ENCODE measurements at places on chromosomes 6 and 20.

DNA sequence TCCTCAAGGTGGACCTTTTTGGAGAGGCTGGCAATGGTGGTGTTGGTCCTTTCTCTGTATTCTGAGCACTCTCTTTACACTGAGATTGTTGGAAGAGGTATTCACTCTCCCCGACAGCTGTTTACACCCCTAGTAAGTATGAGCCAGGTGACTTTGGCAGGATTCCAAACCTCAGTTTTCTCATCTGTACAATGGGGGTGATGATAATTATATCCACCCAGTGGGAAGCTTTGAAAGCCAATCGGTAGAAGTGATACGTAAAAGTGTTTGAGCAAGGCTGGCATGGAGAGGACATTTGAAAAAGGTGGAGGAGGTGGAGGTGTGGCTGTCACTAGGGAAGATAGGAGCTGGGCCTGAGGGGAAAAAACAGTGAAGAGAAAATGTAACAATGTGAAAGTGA lies 35.5 kb downstream of the ISM1 start:
- DNase-seq = no peak

DNA sequence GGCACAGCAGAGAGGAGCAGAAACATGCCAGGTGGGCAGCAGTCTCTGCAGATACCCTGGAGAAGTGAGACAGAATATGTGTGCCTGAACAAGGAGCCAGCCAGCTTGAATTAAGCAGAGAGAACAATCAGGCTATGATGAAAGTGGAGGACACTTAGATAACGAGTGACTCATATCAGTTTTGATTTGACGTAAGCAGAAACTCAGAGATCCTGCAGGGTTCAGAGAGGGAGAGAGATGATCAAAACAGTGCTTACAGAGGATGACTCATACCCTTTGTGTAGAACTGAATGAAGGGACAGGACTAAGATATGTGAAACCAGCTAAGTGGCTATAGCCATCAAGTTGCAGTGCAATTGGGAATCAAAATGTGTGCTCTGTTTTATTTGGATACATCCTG lies 300.7 kb downstream of the TENT5A start:
- DNase-seq = no peak

GRCh38 chr20:21308340-21308739 lies 5.2 kb downstream of the XRN2 start:
- no peak for DNase-seq

- peak; percentile 61 for DNase-seq
Observed at GRCh38 chr20:23200914-23201313, 114.8 kb upstream of the CD93 start.

DNA sequence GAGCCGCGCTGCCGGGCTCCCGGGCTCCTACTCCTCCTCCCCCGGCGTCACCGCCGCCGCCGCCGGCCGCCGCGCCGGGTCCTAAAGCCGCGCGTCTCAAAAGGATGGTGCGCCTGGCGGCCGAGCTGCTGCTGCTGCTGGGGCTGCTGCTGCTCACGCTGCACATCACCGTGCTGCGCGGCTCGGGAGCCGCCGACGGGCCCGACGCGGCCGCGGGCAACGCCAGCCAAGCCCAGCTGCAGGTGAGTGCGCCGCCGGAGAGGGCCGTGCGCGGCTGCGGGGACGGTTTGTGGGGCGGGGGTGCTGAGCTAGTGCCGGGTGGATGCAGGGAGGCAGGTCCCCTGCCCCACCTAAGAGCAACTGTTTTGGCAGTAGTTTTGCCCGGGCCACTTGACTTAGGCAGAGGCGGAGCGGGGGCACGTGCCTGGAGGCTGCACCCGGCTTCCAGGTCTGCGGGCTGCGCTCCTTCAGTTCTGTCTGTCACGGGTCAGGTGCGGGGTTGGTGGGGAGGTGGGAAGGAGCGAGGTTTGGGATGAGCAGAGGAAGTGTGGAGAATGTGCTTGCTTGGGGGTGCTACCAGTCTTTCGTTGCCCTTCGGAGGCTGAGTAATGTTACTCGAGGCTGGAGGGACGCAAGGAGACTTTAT lies 722 bp downstream of the ISM1 start:
- DNase-seq = peak; percentile 65

DNA sequence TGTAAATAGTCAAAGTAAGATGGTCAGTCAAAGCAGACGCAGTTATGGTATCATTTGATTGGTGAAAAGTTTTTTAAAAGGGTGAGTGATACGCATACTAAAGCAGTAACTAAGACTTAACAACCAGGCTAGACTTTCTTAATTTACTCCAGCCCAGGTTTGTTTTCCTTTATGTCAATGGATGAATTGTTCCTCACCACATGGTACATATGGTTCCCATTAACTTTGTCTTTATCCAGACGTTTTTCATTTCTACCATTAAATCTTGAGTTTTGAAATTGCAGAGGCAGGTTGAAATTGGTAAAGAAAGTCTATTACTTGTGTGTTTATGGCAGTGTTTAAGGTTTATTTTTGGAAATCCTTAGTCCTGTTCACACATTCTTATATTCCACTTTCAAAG lies 98.5 kb upstream of the SCGN start:
- DNase-seq = no peak

GRCh38 chr20:43878776-43879175 lies 35.9 kb upstream of the TOX2 start:
- no peak for DNase-seq

DNA sequence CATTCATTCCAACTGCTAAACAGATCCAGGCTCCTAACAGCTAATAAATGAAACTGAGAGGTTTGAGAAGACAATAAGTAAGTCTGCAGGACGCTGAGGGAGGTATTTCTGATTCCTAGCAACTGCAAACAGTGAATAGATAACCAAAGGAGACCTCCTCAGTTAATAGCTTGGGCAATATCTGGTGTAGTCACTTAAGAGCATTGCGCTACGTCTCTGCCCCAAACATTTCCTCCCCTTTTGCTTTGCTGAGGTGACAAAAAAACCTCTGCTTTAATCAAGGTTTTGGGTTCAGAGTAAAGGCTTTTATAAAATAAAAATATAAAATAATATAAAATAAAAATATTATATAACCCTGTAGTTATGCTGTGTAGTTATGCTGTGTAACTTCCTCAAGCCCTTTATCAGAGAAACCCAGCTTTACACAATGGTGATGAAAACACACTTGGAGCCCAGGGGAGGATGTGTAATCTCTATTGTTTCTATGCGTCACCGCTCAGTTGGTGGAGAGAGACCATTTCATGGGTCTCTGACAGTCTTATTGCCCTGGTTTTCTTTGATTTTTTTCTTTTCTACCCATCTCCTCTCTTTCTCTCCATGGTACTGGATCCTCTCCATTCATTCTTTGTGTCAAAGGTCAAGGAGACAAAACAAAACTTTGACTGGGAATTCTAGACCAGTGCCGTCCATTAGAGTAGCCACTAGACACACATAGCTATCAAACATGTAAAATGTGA lies 18.9 kb upstream of the CALHM5 start:
- no peak for DNase-seq

DNA sequence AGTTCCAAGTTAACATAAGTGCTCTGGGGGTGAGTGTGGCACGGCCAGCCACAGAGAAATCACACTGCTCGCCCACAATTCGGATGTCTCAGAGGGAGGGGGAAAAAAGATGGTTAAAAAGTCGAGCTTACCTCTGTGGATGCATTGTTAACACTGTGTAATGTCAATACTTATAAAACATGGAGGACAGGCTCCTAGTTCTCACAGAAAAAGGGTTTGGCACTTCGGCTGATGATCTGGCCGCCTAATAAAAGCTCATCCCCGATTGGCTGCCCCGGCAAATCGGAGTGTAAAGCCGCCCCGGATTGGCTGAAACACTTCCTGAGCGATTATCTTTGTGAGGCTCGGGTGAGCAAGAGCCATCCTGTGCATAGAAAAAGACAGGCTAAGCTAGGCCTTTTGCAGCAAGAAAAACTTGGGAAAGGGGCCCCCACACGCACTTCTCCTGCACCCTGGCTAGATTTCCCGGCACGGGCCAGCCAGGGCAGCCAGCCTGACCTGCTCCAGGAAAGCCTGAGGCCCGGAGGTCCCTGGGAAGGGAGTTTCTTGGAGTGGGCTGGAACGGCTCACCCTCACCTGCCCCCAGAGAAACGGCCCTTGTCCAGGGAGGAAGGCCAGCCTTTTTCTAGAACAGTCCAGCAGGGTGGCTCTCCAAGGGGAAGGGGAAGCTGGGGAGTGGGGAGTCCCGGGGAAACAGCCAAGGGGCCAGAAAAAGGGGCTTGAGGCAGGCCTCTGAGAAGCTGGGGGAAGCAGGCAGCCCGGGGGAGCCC lies at the start of gene ZMYND8:
ZMYND8 (minus strand) TSS at position 174 of the 770 bp plus-strand sequence; CDS start at position 145, 29 bp downstream.
- DNase-seq = peak; percentile 98

DNA sequence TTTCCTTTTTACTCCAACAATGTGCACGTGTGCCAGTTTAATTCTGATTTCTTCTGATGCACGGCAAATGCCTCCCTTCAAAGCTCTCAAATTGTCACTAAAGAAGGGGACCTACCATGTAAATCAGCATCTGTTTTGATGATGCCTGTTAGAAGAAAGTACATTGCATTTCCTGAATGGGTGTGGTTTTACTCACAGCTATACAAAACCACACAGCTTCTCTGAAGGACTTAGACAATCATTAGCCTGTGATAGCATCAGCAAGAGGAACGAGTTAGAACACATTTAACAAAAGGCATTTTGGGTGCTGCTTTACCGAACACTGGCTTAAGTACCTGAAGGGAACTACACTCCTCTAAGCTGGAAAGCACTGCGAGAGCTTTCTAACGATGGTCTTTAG lies 109.4 kb downstream of the ATXN1 start:
- DNase-seq = no peak

GRCh38 chr6:151772446-151772845 lies 35.0 kb upstream of the ESR1 start:
- no peak for DNase-seq

DNA sequence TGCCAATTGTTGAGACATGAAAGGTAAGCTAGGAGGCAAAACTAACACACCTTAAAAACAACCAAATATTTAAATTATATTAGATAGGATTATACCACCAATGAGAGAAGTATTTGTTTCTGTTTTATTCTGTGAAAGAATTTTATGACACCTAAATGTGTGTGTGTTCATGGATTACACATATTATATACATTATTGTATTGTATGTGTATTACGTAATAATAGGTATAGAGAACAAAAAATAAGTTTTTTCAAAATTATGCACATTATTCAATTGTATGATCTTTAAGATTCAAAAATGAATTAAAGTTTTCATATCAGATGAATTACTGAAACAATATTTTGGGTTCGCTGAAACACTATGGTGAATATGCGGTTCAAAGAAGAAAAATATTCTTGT lies 84.3 kb upstream of the FABP7 start:
- DNase-seq = no peak

DNA sequence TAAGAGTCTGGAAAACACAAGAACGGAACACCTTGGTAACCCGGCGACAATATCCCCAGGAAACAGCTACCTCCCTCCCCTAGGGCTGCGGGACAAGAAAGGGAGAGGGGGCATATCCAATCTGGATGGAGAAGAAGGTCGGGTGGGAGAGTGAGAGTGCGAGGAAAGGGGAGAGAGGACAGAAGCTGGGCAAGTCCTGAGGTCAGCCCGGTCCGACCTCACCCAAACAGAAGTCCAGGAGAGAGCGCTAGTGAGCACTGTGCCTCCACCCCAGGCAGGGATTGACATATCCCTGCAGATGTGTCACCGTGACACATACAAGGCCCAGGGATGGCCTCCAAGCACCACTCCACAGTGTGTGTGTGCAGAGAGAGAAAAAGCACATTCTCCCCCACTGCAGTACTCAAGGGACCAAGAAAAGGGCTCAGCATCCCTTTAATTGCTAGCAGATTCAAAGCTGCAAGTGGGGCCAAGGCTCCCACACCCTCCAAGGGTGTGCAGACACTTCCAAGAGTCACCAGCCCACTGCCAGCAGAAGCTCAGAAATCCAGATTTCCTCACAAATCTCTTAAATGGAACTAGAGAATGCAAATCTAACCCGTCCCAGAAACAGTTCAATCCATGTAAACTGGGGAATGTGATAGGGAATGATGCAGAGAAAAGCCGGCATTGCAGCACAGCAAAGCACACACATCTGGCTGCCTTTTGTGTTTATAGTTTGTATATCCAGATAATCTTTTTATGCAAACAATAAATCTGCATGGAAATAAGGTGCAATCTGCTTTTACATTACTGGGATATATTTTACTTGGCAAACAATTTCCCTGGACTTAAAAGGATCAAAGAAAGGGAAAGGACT lies 3.1 kb downstream of the PXDC1 start:
- DNase-seq = peak; percentile 59

GRCh38 chr6:15752820-15753219 lies 90.0 kb upstream of the DTNBP1 start:
- DNase-seq = peak; percentile 35

DNA sequence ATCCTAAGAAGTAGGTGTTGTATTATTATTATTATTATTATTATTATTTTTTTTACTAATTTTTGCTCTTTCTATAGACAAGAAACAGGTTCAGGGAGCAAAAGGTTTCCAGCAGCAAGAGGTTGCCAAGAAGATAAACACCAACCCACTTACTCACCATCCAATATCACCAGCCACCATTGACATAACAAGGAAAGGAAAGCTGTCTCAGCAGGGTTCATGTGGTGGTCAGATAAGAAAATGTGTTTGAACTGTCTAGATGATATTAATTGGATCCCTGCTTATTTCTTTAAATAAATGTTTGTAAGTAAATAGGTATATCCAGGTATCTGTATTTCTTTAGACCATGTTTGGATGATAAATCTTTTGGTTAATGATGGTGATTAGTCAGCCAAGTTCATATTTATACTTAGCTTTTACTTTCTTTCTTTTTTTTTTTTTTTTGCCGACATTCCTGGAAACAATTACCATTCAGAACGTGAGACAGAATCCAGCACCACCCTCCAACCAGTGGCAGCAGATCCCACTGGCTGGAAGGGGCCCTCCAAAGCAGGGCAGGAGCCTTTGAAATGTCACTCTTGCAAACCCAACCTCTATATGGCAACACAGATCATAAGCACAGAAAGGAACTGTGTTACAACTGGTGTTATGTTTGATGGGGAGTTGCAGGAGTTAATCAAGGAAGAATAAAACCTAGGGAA lies 139.2 kb upstream of the ECI2 start:
- no peak for DNase-seq

GRCh38 chr6:106318851-106319250 lies 6.7 kb downstream of the ATG5 start:
- DNase-seq = no peak

GRCh38 chr6:157557559-157557958 lies 176.6 kb downstream of the ZDHHC14 start:
- no peak for DNase-seq

GRCh38 chr6:1701668-1702353 lies 92.1 kb downstream of the FOXC1 start:
- no peak for DNase-seq

- no peak for DNase-seq
Observed at GRCh38 chr6:68636666-68637065, 1.6 kb downstream of the ADGRB3 start.

- DNase-seq = no peak
Observed at GRCh38 chr6:137339929-137340559, 120.9 kb upstream of the IFNGR1 start.

GRCh38 chr6:106448000-106448426 lies 87.5 kb downstream of the CRYBG1 start:
- no peak for DNase-seq

GRCh38 chr20:48597521-48598302 lies 230.1 kb downstream of the PREX1 start:
- no peak for DNase-seq
